ENCODE measurements at places on chromosomes 5 and 9.

DNA sequence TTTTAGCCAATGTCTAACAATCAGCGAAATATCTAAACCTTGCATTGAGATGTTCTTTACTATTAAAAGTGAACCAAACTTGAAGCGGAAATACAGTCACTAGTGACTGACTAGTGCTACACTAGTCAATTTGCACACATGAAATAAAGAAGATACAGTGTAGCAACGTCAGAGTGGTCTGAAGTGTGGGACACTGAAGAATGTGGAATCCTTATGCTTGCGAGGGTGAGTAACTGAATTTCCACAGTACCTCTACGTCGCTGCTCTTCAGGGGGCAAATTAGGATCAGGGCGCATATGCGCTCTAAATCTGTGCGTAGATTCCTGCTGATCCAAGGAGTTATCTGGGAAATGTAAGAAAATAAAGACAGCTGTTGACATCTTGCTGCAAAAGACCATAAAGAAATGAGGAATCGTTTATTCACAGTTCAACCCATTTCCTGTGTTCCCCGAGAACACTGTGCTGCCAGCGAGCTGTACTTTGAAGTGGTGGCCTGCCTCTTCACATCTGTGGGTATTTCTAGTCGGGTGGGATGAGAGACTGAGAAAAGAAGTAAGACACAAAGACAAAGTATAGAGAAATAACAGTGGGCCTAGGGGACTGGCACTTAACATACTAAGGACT lies 39.8 kb upstream of the FLT4 start:
- no peak for DNase-seq

GRCh38 chr5:145944328-145944727 lies 8.0 kb downstream of the SH3RF2 start:
- DNase-seq = no peak

- no peak for DNase-seq
Measured at GRCh38 chr9:131616983-131617604, 71.8 kb downstream of the PRRT1B start.

- no peak for DNase-seq
Measured at GRCh38 chr9:93294011-93294410, 110.1 kb downstream of the WNK2 start.

DNA sequence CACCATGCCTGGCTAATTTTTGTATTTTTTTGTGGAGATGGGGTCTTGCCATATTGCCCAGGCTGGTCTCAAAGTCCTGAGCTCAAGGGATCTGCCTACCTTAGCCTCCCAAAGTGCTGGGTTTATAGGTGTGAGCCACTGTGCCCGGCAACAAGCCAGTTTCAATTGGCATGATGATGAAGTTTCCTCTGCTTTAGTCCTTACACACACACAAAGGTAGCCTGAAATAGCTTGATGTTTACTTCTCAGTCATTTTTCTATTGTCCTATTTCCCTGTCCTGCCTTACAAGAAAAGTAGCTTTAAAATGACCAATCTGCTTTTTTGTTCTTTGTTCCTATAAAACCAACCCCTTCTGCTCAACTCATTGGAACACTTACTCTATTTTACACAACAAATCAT lies 33.6 kb downstream of the PDE6A start:
- DNase-seq = no peak

DNA sequence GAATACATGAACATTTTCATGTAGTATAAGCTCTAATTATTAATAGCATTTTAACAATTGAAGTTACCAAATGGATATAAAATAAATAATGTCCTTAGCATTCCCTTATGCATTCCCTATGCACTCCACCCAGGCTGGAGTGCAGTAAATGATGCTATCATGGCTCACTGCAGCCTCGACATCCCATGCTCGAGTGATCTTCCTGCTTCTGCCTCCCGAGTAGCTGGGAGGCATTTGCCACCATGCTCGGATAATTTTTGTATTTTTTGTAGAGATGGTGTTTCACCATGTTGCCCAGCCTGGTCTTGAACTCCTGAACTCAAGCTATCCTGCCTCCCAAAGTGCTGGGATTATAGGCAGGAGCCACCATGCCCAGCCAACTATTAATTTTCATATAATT lies 184.0 kb downstream of the PBX3 start:
- no peak for DNase-seq

DNA sequence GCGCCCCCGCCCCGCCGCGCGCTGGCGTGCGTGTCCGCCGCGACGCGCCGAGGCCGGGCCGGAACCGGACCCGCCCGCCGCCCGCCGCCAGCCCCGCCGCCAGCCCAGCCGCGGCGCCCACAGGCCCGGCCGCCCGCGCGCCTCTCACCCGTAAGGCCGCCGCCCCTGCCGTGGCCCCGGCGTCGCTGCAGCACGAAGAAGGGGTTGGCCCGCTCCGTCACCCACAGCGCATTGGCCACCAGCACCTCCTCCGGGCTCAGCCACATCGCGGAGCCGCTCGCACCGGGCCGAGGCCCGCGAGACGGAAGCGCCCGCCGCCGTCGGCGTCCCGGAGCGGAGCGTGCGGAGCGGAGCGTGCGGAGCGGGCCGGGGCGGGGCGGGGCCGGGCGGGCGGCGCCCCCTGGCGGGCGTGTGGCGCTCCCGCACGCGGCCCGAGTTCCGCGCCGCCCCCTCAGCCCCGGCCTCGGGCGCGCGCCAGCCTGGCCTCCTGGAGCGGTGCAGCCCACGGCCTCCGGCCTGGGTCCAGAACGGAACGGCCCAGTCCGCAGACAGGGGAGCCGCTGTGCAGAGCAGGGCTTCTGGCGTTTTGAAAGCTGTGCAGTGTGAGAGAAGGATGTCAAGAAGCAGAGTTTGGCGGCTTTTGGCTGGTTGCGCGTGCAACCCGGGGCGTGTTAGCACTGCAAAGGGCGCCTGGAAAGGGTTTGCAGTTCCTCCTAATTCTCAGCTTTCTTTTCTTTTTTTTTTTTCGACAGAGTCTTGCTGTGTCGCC lies at the start of gene TBC1D9B:
Gene TBC1D9B, minus strand, starts transcription at position 342 of the 769 bp plus-strand sequence. Its CDS starts 76 bp downstream, at position 266.
- peak; percentile 78 for DNase-seq

DNA sequence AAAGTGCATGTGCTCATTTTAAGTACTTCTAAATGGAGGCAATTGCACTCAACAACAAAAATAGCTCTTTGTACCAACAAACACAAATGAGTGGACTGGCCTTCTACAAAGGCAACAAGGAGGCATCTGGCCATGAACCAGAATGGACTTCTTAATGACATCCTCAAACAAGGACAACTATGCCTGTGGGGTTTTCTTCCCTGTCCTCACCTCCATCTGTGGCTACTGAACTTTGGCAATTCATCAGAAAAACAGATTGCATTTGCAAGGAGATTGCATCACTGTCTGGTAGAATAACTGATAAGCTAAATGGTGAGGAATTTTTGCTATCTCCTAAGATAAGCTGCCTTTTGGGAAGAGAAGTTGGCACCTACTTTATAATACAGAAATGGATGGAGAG lies 447.3 kb upstream of the CCNG1 start:
- DNase-seq = no peak

DNA sequence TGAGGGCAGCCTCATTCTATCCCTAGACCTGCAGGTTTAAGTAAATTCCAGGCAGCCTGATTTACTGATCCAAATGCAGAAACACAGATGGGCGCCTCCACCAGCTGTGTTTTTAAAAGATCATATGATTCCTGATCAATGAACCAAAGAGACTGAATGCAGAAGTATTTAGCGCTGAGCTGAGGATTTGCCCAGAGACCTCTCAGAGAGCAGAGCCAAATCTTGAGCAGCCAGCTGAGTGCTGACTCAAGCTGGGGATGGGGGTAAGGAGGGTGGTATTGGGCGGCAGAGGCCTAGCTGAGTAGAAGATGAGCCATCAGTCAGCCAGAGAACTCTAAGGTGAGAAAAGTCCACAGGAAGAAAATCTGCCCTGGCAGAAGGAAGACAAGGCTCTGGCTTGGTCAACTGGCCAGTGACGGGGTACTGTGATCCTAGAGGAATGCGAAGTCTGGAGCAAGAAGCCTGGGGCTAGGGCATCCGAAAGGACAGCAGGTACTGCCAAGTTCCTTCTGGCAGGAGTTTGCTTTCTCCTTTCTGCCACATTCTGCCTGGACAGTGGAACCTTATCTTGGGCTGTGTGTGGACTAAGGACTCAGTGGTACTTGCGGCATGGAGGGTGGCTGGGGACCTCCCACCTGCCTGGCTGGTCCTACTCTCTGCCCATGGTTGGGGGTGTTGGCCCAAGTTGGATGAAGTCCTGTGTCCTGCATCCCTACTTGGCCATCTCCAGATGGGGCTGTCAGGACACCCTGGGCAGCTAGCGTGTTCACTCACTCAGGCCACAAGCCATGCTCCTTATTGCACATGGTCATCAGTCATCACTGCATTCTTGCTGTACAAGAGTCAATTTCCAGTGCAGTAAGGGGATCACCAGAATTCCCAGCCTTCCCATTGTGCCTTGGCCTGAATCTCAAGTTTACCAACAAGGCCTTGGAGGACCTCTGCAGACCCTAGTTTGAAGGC lies 34.5 kb upstream of the CDKN2AIPNL start:
- DNase-seq = no peak

DNA sequence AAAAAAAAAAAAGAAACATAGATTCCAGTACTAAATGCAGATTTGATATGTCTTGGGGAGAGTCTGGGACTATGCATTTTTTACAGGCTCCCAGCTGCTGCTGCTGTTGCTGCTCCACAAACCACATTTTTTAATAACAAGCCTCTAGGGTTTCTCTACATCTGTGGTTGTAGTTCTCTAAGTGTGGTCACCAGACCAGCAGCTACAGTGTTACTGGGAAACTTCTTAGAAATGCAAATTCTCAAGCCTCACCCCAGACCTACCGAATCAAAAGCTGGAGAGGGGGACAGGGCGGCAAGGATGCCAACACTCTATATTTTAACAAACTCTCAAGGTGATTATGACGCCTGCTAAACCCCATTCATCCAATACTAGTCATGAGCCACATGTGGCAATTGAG lies 293.4 kb upstream of the PTGER4 start:
- DNase-seq = no peak

GRCh38 chr5:39459071-39459470 lies 34.3 kb upstream of the DAB2 start:
- no peak for DNase-seq

- DNase-seq = no peak
Measured at GRCh38 chr5:105218018-105218417, 1655.4 kb upstream of the NUDT12 start.

DNA sequence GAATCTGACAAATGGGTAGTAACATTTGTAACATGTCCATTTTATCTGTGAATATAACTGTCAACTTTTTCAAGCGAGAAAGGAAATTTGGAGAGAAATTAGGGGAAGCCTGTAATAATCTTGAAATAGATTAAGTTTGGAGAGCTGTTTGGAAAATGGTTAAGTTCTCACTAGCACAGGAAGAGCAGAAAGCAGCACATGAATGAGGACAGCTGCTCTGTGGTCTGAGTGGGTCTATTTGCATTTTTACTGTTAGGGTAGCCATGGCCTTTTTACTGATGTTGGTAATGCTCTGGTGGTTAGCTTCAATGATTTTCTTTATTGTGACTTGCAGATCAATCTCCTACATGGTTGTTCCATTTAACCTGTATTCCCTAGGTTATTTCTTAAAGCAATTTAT lies 144.5 kb upstream of the GDNF start:
- DNase-seq = no peak

DNA sequence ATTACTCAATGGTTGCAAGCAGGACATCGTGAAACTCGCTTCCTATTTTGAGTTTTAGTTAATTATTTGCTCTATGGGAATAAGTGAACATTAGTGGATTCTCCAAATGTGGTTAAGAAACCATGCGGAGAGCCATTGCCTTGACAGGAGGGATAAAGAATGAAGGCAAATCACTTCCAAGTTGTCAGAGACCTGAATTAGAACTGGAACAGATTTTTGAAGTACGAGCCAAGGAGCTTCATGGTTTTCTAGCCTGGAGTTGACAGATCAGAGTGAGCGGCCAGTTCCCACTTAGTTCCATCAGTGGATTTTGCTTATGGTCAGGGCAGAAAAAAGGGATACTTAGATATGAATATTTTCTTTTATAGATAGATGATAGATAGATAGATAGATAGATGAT lies 171.4 kb upstream of the CDH10 start:
- no peak for DNase-seq

GRCh38 chr5:2626572-2626971 lies 124.9 kb downstream of the IRX2 start:
- DNase-seq = no peak

DNA sequence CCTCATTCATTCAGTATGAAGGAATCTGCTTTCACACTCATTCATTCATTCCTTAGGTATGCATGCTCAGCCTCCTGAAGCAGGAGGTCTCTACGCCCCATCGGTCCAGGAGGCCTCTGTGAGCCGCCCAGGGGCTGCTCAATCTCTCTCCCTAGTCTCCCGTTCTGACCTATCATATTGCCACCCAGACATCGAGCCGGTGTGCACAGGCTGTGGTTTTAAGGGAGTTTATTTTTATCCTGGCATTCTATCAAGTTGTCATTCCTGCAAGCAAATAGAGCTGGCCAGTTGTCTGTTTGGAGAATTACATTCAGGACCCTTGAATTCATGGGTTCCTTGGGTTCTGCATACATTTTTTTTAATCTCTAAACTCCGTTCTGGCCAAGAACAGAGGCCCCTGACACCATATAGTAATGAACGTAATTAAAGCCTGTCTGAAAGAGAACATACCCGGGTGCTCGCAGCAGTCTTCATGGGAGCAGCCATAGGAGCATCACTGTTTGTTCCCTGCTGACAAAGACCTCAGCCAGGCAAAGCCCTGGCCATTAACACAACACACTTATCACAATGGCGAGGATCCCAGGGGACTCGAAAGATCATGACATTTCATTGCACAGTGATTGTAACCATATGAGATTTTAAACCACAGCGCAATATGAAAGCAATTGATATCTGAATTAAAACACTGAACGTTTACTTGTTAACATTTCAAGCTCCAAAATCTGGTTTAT lies 80.9 kb downstream of the ADAMTS16 start:
- no peak for DNase-seq

DNA sequence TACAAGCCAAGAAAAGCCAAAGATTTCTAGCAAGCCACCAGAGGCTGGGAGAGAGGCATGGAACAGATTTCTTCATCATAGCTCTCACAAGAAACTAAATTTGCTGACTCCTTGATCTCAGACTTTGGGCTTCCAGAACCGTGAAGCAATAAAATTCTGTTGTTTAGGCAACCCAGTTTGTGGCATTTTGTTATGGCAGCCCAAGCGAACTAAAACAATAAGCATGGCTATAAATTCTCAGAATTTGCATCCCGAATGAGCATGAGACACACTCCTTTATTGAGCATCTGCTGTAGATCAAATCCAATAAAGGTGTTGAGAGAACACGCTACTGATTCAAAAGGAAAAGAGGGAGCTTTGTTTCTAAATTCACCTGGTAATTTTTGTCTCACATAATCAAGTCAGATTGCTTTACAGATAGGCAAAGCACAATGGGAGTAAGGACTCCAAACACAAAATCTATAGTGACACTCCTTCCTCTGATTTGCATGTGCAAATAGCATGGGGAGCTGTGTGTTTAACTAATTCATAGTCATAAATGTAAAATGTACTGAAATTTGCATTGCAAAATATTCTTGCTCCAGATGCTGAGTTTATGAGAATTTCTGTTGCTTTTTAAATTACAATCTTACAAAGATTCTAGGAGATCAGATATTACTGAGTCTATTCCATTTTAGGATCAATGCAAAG lies 308.7 kb downstream of the MED10 start:
- no peak for DNase-seq

GRCh38 chr5:1345876-1346626 lies 1.2 kb upstream of the CLPTM1L start:
- DNase-seq = no peak

- DNase-seq = no peak
Measured at GRCh38 chr9:22022396-22022795, 13.3 kb upstream of the CDKN2B start.

GRCh38 chr5:135266303-135266635 lies 132.8 kb downstream of the MACROH2A1 start:
- DNase-seq = no peak

- peak; percentile 78 for DNase-seq
Measured at GRCh38 chr5:177403792-177404640, 3.6 kb upstream of the PFN3 start.

All from liver (tissue), 10 donors.